ENCODE measurements at places on chromosomes 5 and 9. TPM values are rescaled to one million over a fixed set of nuclear protein-coding genes. Genes with fewer than 3 reads are reported as not detected.

Gene PCDHGB1
- total RNA-seq: 0.23 TPM

Gene PRRC1
- total RNA-seq: 41.5 TPM

Gene NMUR2
- not detected for total RNA-seq

Gene PITX1
- 4.2 TPM for total RNA-seq

Gene IFNK
- total RNA-seq: 4.3 TPM

Gene ATG10
- total RNA-seq: 9.6 TPM

Gene B4GALT1
- 82.0 TPM for total RNA-seq

Gene ITGA1
- 7.7 TPM for total RNA-seq

Gene FGF1
- not detected for total RNA-seq

Gene RNF183
- not detected for total RNA-seq

Gene SMIM27
- total RNA-seq: 9.4 TPM

Gene CDHR2
- total RNA-seq: not detected

Gene ADGRD2
- not detected for total RNA-seq

Gene TUSC1
- 29.2 TPM for total RNA-seq

Gene PCDHGB3
- total RNA-seq: 0.31 TPM

Gene C9orf50
- not detected for total RNA-seq

Gene NOXA1
- not detected for total RNA-seq

Gene PRRX2
- not detected for total RNA-seq

Gene FTMT
- total RNA-seq: not detected

Gene ANKRD34B
- not detected for total RNA-seq

Gene SEMA6A
- 0.11 TPM for total RNA-seq

Gene SFXN1
- 45.7 TPM for total RNA-seq

Gene SYK
- total RNA-seq: 3.4 TPM

Gene CSF2
- total RNA-seq: 49.0 TPM

Gene PCDHGC5
- 1.2 TPM for total RNA-seq

Measured in hair follicular keratinocyte (primary cell).